ENCODE measurements at places on chromosomes 7 and 10. TPM values are rescaled to one million over a fixed set of nuclear protein-coding genes. Genes with fewer than 3 reads are reported as not detected.

TEX47 gene
- total RNA-seq: not detected

ANKRD61 gene
- 0.26 TPM for total RNA-seq

TRIM50 gene
- total RNA-seq: not detected

DDX50 gene
- total RNA-seq: 36.4 TPM

ANKRD2 gene
- total RNA-seq: 7.4 TPM

All from A549 treated with dexamethasone at 1 μM for 4 hours (cell line).